Esophagus (tissue), 2 donors: ENCODE measurements at places on chromosomes 5 and 9. TPM values are rescaled to one million over a fixed set of nuclear protein-coding genes. Genes with fewer than 3 reads are reported as not detected.

BNC2 gene
- 1.6 TPM for polyA plus RNA-seq

FCN2 gene
- polyA plus RNA-seq = 0.04 TPM

SNAPC4 gene
- 3.5 TPM for polyA plus RNA-seq

PCDHGA4 gene
- polyA plus RNA-seq = 0.11 TPM

GRIA1 gene
- polyA plus RNA-seq = not detected

SLCO6A1 gene
- polyA plus RNA-seq = not detected

WHRN gene
- 7.6 TPM for polyA plus RNA-seq

CERCAM gene
- polyA plus RNA-seq = 9.6 TPM

TRPM6 gene
- 0.31 TPM for polyA plus RNA-seq

FRMPD1 gene
- polyA plus RNA-seq = 0.12 TPM

CDX1 gene
- polyA plus RNA-seq = not detected

CDKN2B gene
- 40.3 TPM for polyA plus RNA-seq

LCP2 gene
- polyA plus RNA-seq = 2.6 TPM

ARRDC1 gene
- polyA plus RNA-seq = 207 TPM

SLC36A2 gene
- not detected for polyA plus RNA-seq

SCGB3A2 gene
- polyA plus RNA-seq = not detected
